ENCODE measurements at places on chromosomes 2 and 18.

GRCh38 chr2:129203331-129203730 lies 776.1 kb upstream of the RAB6C start:
- DNase-seq: no peak

DNA sequence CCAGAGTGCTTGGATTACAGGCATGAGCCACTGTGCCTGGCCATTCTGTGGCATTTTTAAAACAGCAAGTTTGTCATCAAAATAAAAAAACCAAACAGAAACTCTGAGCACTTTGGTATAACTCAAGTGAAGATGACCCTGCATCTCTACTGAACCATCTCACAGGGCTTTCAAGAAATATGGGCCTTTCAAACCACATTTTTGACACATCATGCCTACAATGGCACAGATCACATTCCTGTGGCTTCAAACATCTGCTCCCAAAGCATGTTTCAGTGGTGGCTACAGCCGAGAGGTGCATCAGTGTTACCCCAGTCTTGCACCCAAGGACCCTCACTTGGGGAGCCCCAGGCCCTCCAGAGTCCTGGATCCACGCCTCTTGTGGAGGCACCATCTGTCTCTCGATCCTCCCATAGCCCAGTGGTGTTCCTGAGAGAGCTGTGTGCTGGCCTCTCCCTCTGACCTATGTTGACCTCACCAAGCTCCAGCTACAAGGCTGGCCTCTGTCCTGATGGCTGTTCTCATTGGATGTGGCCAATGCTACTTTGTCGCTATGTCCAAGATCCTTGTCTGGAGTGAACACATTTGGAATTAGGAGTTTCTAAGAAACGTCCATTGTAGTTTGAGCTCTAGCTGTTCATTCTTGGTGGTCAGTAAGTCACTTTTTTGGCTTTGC lies 55.2 kb upstream of the RALBP1 start:
- no peak for DNase-seq

GRCh38 chr2:173631127-173631460 lies 276.4 kb downstream of the CDCA7 start:
- DNase-seq: no peak

- no peak for DNase-seq
Measured at GRCh38 chr2:106886916-106887758, 1.2 kb upstream of the ST6GAL2 start.

DNA sequence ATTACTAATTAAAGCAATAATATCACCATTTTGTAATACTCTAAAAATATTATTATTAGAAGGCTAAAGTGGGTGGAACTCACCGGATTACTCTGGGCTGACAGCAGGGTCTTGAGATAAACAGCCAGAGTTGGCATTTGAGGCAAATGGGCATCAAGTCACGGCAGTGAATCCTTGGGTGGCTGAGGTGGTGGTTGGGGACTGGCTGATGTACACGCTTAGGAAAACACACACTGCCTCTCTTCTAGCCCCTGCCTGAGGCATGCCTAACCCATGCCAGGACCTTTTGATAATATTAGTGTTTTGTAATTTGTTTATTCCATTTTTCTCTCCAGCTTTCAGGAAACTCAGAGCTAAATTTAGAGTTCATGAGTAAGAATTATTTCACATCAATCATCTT lies 76.8 kb downstream of the ACKR3 start:
- no peak for DNase-seq

GRCh38 chr2:143937723-143938350 lies 582.1 kb downstream of the ZEB2 start:
- DNase-seq: no peak

All from stimulated activated CD8-positive, alpha-beta memory T cell treated with anti-CD3 and anti-CD28 coated beads, Interleukin-15, amount 100 ng/mL, for 1 hour (primary cell).